Upper lobe of left lung (tissue), 6 donors: ENCODE measurements at places on chromosomes 12 and 14. TPM values are rescaled to one million over a fixed set of nuclear protein-coding genes. Genes with fewer than 3 reads are reported as not detected.

Gene TAS2R7
- not detected for total RNA-seq

Gene MGAT4C
- total RNA-seq: 0.43 TPM

Gene CLMN
- total RNA-seq: 15.7 TPM

Gene GZMH
- total RNA-seq: 4.9 TPM

Gene KRT77
- not detected for total RNA-seq

Gene GLRX5
- 26.0 TPM for total RNA-seq

Gene SYT10
- not detected for total RNA-seq

Gene MVK
- 22.2 TPM for total RNA-seq

Gene MAP1LC3B2
- 1.5 TPM for total RNA-seq

Gene ZFHX2
- total RNA-seq: 5.3 TPM

Gene AQP2
- total RNA-seq: not detected

Gene ALDH1L2
- 1.2 TPM for total RNA-seq

Gene NR2C1
- total RNA-seq: 107 TPM

Gene ADCY4
- 127 TPM for total RNA-seq

Gene DAZAP2
- 182 TPM for total RNA-seq

Gene TEAD4
- total RNA-seq: 23.2 TPM

Gene C1QL4
- not detected for total RNA-seq

Gene TAS2R14
- 0.94 TPM for total RNA-seq

Gene DNAI7
- 5.2 TPM for total RNA-seq

Gene STON2
- total RNA-seq: 26.6 TPM

Gene IQSEC3
- 19.0 TPM for total RNA-seq

Gene CDC42BPB
- 113 TPM for total RNA-seq

Gene SDR9C7
- total RNA-seq: not detected

Gene EFS
- 4.1 TPM for total RNA-seq

Gene CLEC1B
- not detected for total RNA-seq

Gene PALS1
- 44.2 TPM for total RNA-seq

Gene HOTAIR
- total RNA-seq: not detected

Gene B4GALNT3
- 22.2 TPM for total RNA-seq

Gene ETFBKMT
- 5.7 TPM for total RNA-seq

Gene CLEC2A
- not detected for total RNA-seq

Gene GPRC5D
- total RNA-seq: not detected

Gene LACRT
- total RNA-seq: not detected

Gene FSCB
- total RNA-seq: 2.1 TPM

Gene KRT73
- not detected for total RNA-seq

Gene PARPBP
- total RNA-seq: not detected

Gene NEUROD4
- not detected for total RNA-seq

Gene HNF1A
- total RNA-seq: not detected

Gene ACAD10
- total RNA-seq: 16.7 TPM

Gene ARHGDIB
- 224 TPM for total RNA-seq

Gene TRIM9
- total RNA-seq: 0.54 TPM

Gene SMCO2
- total RNA-seq: 0.27 TPM

Gene CCDC196
- total RNA-seq: not detected

Gene KRT78
- 0.13 TPM for total RNA-seq

Gene CHST11
- 40.4 TPM for total RNA-seq

Gene ERP27
- total RNA-seq: not detected

Gene CLECL1
- total RNA-seq: 33.5 TPM

Gene PRIMA1
- total RNA-seq: 0.46 TPM

Gene FIGNL2
- total RNA-seq: 0.39 TPM
